ENCODE measurements at places on chromosomes 2 and 18.

DNA sequence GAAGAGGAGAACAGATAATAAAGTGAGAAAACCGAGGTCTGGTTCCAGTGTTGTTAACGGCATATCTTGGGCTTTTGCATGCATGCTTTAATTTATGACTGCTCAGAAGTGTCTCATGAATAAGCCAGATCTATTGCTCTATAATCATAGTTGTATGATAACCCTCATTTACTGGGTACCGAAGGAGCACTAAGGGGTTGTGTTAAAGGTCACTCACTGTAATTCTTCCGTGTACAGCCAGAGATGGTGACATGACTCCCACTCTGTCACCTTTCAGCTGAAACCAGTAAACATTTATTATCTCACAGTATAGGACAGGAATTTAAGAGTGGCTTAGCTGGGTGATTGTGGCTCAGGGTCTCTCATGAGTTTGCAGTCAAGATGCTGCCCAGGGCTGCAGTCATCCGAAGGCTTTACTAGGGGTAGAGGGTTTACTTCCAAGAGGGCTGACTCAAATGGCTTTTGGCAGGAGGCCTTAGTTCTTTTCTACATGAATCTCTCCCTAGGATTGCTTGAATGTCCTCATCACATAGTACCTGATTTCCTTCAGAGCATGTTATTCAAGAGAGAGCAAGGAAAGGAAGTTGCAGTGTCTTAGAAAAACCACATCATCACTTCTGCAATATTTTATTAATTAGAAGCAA lies 107.0 kb downstream of the NAB1 start:
- no peak for DNase-seq

GRCh38 chr18:10838553-10838952 lies 310.8 kb downstream of the PIEZO2 start:
- no peak for DNase-seq

DNA sequence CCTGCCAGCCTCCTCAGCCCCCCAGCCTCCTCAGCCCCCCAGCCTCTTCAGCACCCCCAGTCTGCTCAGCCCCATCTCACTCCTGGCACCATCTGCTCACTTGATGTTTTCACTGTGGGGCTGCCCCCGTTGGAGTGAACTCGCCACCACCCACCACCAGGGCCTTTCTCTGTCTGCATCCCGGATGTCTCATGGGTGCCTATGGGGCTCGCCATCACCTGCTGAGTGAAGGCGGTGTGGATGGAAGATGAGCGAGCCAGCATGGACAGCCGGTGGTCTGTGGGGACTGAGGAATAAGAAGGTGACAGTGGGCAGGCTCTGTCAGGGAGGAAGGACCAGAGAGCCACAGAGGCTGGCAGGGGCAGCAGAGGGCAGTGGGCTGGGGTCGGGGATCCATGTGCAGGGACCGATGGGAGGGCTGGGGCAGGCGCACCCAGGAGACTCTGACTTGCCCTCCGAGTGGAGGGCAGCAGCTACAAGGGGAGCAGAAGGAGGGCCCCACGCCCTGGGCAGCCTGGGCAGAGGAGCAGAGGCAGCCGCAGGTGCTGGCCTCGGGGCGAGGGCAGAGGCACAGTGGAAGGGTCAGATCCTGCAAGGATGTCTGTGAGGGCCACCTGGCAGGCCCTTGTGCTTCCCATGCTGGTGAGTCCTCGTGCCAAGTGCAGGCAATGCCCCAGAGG lies 74.7 kb upstream of the ODC1 start:
- DNase-seq, result no peak

DNA sequence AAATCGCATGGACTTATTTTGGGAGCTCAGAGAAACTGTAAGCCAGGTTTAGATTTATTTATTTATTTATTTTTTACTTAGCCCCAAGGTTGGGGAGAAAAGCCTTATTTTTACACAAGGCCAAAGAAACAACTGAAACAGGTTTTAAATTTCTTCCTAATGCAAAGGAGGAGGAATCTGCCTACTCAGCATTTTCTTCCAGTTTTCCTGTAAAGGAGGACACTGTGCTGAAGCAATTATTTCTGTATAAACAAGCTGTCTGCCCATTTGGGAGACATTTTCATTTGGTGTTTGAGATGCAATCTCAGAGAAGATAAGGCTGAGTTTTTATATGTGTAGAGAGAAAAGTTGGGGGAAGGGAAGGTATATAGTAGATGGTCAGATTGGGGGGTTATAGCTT lies 125.0 kb downstream of the ETAA1 start:
- DNase-seq, result no peak

GRCh38 chr2:207720517-207721187 lies 9.2 kb downstream of the CCNYL1 start:
- no peak for DNase-seq

DNA sequence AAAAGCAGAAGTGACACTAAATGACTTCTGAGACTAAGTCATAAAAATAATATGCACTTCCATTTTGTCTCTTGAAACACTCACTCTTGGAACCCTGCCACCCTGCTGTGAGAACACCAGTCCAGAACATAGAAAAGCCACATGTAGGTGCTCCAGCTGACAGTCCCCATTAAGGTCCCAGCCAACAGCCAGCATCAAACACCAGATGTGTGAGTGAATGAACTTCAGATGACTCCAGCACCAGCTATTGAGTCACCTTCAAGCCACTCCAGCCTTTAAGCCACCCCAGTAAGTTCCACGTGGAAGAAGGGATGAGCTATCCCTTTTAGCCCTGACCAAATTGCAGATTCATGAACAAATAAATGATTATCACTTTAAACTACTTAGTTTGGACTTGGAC lies 31.5 kb upstream of the LGALSL start:
- DNase-seq, result no peak

DNA sequence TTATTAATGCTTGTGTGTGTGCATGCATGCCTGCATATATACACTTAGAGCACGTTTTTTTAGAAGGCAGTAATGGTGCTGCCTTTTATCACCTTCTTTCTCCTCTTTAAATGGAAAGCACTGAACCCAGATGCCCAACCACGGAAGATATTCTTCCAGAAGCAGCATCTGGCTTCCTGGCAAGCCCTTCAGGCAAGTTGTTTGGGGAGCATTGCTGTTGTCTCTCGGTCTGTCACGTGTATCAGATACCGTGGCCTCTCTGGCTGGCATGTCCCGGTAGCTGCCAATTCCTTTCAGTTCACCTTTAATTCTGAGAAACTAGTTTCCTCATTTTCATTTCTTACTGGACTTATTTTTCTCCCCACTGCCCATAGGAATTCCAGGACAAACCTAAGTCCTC lies 587.8 kb downstream of the ARHGAP15 start:
- no peak for DNase-seq

GRCh38 chr2:224836263-224836662 lies 120.1 kb upstream of the CCDC195 start:
- no peak for DNase-seq

- DNase-seq, result no peak
Measured at GRCh38 chr2:165357758-165358157, 111.7 kb upstream of the CSRNP3 start.

- no peak for DNase-seq
Measured at GRCh38 chr2:105388971-105389381, 9.9 kb downstream of the FHL2 start.

GRCh38 chr18:9403795-9404564 lies 69.4 kb downstream of the TWSG1 start:
- peak; percentile 13 for DNase-seq

GRCh38 chr2:110970201-110970600 lies 150.5 kb upstream of the BCL2L11 start:
- no peak for DNase-seq

DNA sequence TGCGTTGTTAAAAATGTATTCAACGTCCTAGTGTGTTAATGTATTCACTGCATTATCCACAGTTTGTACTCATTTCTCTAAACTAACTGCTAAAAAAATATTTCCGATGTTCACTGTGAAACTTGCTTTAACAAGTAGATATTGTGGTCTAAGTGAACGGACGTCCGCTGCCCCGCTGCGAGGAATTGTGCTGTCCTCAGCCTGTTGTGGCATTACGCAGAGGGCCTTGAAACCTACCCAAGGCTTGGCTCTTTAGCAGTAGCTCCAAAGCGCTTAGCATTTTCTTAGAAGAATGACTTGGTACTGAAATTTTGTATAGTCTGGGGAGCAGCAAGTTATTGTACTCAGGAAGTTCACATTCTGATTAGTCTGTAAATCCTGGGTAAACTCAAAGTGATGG lies 136.5 kb upstream of the SP5 start:
- DNase-seq, result no peak

GRCh38 chr18:58337285-58337684 lies 291.6 kb downstream of the ALPK2 start:
- DNase-seq, result no peak

GRCh38 chr2:18664421-18664820 lies 75.1 kb upstream of the NT5C1B start:
- DNase-seq, result no peak

- no peak for DNase-seq
Measured at GRCh38 chr2:240873805-240874714, 5.4 kb downstream of the AGXT start.

- DNase-seq, result no peak
Measured at GRCh38 chr2:221361633-221362032, 210.5 kb downstream of the EPHA4 start.

GRCh38 chr2:129765678-129766351 lies 213.7 kb upstream of the RAB6C start:
- DNase-seq, result no peak

DNA sequence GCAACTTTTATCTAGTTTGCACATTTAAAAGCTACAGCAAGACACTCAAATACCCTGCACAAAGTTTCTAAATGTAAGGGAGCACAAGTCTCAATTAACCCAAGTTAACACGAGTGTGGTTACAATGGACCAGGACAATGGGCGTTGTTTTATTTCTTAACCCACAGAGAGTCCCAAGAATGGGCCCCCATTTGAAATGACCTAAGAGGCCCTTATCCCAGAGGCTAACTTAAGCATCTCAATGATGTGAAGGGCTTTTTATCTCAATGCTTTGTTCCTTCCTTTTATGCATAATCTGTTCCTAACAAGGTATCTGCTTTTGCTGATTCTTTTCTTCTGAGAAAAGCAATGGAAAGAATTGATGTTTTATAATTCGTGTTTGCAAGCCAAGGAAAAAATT lies 151.5 kb upstream of the SALL3 start:
- DNase-seq, result no peak

DNA sequence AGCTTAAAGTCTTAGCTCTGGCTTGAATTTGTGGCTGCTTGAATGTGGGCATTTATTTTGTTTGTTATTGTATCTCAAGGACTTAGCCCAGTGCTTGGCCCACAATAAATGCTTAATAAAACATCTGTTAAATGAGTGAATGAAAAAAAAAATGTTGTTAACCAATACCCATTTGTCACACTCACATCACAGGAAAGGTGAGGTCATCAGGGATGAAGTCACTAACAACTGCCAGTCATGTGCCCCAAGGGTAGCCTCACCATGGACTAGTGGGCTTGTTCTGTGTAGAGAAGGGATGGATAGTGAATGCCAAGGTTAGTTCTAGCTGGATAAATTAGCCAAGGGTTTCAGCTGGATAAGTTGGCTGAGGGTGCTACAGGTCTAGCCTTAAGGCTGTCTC lies 3.0 kb downstream of the NRBP1 start:
- DNase-seq, result peak; percentile 36

DNA sequence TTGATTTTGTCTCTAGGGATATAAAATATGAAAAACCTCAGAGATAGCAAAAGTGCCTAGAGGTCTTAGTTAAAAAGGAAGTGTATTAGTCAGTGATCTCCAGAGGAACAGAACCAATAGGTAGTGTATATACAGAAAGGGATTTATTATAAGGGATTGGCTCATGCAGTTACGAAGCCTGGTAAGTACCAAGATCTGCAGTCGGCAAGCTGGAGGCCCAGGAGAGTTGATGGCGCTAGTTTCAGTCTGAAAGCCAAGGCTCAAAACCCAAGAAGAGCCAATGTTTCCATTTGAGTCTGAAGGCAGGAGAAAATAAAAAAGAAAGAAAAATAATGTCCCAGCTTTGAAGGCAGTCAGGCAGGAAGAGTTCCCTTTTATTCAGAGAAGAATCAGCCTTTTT lies 93.3 kb downstream of the COLEC12 start:
- DNase-seq, result no peak

GRCh38 chr2:200357845-200358244 lies 51.4 kb downstream of the SPATS2L start:
- DNase-seq, result no peak

DNA sequence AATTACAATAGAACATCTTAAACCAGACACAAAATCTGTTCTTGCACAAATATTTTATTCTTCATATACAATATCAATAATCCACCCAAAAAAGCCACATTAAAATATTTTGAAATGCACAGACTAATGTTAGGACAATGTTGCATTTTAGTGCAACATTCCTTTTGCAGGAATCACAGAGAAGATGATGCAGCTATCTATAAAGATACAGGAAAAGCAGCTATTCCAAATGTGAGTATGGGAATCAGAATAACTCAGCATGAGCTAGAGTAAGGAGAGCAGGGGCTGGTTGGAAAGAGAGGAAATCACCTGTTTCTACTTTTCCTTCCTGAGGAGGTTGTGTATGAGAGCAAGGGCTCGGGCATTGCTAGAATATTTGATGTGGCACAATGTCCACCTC lies 4.8 kb downstream of the C2orf66 start:
- DNase-seq, result no peak

Data from stimulated activated naive CD8-positive, alpha-beta T cell treated with anti-CD3 and anti-CD28 coated beads, Interleukin-15, amount 100 ng/mL, for 72 hours (primary cell).